SJCRH30 (cell line): ENCODE measurements at places on chromosomes 7 and 10. TPM values are rescaled to one million over a fixed set of nuclear protein-coding genes. Genes with fewer than 3 reads are reported as not detected.
A peak's percentile ranks its signal among the peaks of the same experiment; 100 is the strongest.

The RPEL1 gene
- total RNA-seq, result not detected in 2 replicates

The STEAP2 gene
- 0.08 and 0.10 TPM in 2 replicates for total RNA-seq

The PNLIPRP2 gene
- not detected in 2 replicates for total RNA-seq

The SH2B2 gene
- 12.3 and 13.4 TPM in 2 replicates for total RNA-seq

The ANXA8 gene
- not detected in 2 replicates for total RNA-seq

The WAC gene
- 121 and 142 TPM in 2 replicates for total RNA-seq

The UNCX gene
- total RNA-seq, result 0.08 and 0.30 TPM in 2 replicates

The ASB10 gene
- total RNA-seq, result not detected in 2 replicates

GRCh38 chr10:100939763-100940344 lies 27.1 kb downstream of the SLF2 start:
- DNase-seq, result no peak

DNA sequence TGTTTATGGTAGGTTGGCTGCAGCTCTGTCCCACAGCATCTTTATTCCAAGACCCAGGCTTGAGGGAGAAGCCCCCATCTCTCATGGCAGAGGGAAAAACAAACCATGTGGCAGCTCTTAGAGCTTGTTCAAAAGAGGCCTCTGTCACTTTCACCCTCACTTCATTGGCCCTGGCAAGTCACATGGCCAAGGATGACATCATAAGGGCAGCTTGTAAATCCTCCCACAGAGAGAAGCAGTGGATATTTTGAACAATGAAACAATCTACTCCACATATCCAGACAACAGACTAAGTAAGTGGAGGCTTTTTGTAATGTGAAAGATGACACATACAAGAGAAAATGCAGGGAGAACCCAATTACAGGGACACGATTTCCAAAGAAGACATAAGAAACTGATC lies 108.1 kb downstream of the GRID1 start:
- DNase-seq, result no peak

DNA sequence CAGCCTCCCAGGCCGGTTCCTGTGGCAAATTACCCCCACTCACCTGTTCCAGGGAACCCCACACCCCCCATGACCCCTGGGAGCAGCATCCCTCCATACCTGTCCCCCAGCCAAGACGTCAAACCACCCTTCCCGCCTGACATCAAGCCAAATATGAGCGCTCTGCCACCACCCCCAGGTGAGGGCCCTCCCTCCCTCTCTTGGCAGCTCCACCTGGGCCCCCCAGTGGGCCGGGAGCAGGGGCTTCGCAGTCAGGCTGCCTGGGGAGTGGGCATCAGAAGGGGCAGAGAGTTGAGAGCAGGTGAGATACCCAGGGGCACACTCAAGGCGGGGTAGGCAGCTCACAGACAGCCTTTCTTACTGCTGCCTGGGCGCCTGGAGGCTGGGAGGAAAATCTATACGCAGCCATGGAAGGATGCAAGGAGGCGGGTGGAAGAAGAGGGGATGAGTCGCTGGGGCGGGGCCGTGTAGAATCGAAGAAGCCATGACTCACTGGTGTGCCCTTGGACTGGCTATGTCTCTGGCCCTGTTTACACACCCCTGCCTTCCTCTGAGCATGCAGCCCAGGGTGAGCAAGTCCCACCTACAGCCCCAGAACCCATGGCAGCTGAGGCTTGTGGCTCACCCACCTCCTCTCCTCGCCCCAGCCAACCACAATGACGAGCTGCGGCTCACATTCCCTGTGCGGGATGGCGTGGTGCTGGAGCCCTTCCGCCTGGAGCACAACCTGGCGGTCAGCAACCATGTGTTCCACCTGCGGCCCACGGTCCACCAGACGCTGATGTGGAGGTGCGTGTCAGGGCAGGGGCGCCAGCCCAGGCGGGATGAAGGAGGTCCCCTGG lies 48.6 kb upstream of the PPIF start:
- peak; percentile 76 for DNase-seq

DNA sequence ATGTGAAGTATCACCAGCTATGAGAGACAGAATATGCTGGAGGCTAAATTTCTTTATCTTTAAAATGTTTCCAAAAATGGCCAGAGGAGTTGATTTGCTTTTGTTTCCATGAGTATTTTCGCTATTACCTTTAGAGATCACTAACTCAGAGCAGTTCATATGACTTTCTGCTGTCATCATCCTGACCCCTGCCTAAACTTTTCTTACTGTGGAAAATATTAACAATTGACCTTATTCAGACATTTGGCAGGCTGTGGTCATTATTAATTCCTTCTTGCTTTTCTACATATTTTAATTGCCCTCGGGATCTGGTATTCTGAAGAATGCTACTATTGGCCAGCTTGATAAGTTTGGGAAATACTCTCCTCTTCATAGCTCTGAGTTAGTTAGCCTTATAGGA lies 156.5 kb downstream of the EXOC4 start:
- no peak for DNase-seq

GRCh38 chr10:28624351-28624750 lies 53.0 kb upstream of the BAMBI start:
- no peak for DNase-seq

GRCh38 chr10:7520507-7521485 lies 110.0 kb upstream of the SFMBT2 start:
- no peak for DNase-seq

DNA sequence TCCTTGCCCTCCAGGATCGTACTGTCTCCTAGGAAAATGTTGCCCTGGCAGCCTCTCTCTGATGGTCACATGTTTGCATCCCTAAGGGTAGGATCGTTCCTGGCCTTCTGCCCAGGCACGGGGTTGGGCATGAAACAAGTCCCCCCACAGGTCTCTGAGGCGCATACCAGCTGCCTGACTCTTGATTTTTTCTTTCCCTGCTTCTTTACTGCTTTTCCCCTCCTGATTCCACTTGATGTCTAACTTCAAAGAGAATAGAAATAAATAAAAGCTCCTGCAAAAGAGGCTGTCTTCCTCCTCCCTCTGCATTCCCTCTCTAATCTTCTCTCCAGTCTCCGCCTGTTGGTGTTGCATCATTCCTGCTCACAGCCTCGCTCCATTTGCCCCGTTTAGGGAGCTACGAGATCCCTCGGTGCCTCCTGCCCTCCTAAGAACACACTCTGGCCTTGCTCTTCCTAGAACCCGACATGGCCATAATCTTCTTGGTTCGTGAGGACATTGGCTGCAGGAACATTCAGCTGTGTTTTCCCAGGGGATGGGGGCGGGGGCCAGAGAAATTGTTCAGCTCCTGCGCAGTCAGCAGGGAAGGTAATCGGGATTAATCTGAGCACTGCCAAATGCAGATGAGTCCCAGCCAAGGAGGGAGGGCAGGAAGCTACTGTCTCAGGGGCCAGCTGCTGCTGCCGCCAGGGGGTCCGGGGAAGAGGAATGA lies 26.0 kb downstream of the LEP start:
- DNase-seq, result peak; percentile 85

DNA sequence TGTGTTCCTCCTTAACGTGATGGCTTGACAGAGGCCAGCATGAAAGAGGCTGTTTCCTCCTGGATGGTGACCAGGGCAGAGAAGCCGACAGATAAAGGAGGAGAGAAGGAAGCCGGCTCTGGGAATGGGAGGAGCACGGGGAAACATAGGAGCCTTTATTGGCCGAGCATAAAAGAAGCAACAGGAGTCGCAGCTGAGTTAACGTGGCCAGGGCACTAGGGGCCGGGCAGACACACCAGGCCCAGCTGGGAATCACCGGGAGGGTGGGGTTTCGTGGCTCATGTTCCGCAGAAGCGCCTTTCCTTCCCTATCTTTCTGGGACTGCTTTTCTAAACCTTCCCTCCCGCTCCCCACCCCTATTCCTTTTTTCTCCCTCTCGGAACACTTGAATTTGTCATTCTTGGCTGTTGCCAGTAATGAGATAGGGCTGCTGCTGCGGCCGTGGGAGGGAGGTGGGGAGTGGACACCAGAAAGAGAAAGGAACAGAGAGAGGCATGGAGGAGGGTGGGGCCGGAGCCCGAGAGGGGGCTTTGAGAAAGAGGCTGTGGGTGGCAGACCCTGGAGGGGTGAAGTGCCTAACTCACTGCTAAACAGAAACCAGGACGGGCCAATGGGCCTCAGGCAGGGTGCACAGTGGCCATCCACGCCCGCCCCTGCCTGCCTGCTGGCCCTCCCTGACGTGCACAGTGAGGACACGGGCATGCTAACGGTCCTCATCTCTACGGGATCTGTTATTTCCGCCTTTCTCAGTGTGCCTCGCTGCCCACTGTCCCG lies 65.2 kb downstream of the COL13A1 start:
- peak; percentile 31 for DNase-seq

DNA sequence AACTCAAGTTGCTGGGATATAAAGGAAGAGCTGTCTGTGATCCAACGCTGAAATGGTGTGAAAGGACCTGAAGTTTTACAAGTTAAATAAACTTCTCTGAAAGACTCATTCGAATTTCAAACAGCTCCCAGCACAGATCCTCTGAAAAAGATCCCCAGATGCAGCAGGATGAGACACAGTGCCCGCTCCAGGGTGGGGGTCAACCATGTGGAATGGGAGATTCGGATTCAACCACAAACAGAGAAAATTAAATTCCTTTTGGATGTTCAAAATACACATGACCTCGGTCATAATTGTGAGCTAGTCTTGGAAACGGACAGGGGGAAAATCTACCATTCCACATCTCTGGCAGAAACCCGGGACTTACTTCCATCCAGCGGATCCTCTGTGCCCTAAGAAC lies 119.6 kb downstream of the PRKAG2 start:
- DNase-seq, result peak; percentile 44

- no peak for DNase-seq
Measured at GRCh38 chr10:121639416-121639815, 41.2 kb upstream of the FGFR2 start.

GRCh38 chr7:96786998-96787395 lies 77.4 kb upstream of the SEM1 start:
- DNase-seq, result no peak

- no peak for DNase-seq
Measured at GRCh38 chr7:151579644-151580043, 59.9 kb upstream of the RHEB start.

GRCh38 chr7:156857757-156858156 lies 35.2 kb downstream of the LMBR1 start:
- no peak for DNase-seq

GRCh38 chr10:124975977-124976514 lies 34.1 kb downstream of the ZRANB1 start:
- no peak for DNase-seq

DNA sequence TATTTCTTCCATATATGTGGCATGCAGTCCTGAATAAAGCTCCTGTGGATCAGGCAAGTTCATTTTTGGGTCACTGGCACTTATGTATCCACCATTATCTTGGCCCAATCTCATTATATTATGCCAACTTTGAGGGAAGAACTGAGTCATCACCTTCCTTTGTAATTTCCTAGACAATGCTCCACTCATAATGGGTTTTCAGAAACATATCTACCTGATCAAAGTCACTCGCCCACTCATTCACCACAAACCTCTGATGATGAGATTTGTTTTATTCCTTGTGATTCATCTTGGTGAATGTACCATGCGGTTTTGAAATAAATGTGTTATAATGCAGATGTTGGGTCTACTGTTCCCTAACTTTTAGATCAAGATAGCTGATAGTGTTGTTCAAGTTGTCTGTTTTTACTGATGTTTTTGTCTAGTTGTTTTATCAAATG lies 525.8 kb downstream of the KIF20B start:
- peak; percentile 12 for DNase-seq

DNA sequence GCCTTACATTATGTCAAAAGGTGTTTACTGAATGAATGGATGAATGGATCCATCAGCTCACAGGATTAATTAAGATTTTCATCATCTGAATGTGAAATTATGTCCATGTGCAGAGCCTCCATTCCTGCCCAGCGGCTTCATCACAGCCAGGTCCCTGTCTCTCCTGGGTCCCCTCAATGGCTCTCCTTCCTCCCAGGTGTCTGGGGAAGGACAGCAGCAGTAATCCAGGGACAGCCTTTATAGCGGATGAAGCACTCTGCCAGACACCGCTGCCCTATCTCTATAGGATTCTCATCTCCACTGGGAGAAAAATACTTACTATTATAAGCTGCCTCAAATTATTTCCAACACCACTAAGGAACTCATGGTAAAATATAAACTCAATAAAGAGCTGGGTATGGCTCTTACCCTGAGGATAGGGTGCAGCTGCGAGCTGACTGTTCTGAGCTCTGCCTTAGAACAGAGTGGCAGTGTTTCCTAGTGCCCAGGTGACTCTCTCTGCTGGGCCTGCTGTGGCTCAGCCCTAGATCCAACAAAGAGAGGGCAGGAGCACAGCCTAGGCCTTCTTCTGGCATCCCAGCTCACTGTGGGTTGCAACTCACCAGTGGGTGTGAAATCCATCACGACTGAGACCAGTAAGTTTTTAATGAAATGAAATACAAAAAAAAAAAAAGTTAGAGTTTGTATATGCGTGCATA lies 38.3 kb downstream of the GPRIN2 start:
- DNase-seq, result no peak

DNA sequence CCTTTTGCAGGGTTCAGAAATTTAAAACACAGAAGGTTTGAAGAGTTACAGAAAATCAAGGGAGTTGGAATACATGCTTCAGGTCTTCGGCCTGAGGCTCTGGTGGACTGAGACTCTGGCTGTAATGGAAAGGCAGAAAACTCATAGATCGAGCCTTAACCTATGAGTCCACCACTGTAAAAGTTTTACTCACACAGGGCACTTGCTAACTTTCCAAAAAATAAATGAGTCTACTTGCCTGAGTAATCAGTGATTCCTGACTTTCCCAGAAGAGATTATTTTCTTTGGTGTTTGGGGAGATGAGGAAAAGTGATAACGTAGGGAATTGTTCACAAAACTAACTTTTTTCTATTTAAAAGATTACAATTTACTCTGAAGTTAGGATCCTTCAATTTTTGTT lies 108.0 kb downstream of the MBL2 start:
- DNase-seq, result no peak

GRCh38 chr10:87739703-87740102 lies 78.3 kb downstream of the ATAD1 start:
- no peak for DNase-seq

DNA sequence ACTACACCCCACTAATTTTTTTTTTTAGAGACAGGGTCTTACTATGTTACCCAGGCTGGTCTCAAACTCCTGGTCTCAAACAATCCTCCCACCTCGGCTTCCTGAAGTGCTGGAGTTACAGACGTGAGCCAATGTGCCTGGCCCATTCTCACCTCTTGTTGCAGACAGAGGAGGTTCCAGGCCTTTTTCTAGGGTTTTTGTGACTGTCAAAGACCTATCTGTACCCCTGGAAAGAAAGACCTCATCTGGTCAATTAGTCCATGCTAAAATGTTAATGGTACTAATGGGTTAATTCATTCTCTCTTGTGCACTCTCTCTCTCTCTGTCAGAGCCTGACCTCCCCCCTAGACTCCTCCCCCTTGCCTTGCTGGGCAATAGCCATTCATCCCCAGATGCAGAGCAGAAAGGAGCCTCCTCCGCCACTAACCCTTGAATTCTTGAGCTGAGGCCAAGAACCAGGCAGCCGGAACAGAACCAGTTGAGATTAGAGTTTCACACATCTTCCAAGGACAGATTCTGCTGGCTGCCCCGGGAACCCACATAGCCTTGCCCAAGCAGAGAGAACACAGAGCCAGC lies 209.7 kb downstream of the SKIDA1 start:
- no peak for DNase-seq

DNA sequence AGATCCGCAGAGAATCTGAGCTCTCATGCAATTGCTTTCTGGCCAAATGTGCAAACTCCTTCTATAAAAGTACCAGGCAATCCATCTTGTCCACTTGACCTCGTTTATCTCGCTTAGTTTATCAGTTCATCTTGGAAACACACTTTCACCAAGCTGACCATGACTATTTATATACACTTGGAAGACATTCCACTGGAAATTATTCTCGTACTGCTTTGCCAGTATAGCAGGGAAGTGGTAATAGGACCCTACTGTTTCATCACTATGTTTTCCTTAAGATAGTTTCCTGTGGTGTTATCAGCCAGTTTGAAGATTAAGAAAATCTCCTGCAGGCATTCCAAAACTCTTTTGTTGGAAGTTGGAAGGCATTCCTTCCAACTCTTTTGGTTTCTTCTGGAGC lies 115.3 kb upstream of the FAM171A1 start:
- no peak for DNase-seq
